ENCODE measurements at places on chromosomes 13 and 19.
A peak's percentile ranks its signal among the peaks of the same experiment; 100 is the strongest.

DNA sequence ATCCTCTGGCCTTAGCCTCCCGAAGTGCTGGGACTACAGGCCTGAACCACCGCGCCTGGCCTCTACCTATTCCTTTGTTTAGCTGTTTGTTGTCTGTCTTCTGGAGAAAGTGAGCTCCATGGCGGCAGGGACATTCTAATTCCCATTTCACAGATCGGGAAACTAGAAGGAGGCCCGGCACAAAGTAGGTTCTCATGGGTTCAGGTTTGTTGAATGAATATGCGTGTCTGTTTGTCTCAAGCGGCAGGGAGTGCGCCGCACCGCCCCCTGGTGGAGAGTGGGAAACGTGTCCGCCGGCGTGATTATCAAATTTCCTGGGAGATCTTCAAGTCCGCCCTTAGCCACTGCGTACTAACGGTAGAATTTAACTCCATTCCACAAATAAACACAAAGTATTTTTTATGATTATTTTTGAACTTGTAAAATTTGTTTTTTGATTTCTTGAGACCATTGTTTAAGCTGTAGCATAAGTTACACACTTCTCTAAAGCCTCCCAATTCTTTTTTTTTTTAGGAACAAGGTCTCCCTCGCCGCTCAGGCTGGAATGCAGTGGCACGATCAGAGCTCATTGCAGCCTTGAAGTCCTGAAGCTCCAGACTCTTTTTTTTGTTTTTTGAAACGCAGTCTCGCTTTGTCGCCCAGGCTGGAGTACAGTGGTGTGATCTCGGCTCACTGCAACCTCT is 8.9 kb upstream of the CCDC9 start:
- peak; percentile 44 for DNase-seq

GRCh38 chr13:25215253-25215575 is 43.1 kb upstream of the AMER2 start:
- no peak for DNase-seq

DNA sequence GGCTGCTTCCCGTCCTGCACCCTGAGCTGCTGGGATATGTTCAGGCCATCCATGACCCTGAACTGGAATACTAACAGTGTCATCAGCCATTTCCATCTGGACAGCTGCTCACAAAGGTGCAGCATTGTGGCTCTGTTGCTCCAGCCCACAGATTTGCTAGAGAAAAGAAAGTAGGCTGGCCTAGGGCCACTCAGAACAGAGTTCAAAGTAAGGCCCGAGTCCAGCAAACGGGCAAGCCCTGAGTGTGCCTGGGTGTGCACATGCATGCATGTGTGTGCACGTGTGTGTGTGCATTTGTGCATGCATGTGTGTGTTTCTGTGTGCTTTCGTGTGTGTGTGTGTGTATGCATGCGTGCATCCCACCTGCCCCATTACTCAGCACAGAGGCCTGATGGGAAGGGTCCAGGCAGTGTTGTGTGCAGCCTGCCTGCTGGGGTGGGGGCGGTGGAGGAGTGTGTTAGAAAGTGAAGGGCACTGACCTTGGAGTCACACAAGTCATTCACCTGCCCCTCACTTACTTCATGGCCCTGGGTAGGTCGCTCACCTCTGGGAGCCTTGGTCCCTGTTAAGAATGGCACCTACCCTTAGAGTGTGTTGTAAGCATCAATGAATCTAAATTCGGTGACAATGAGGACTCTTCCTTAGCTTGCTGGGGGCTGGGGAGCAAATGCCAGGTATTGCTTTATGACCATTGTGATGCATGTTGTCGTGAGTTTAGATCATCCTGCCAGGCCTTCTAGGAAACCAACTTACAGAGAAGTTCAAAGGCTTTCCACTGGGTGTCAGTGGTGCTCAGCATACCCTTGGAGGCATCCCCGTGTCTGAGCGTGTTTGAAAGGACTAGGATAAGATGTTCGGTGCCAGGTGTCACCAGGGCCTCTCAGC is 53.2 kb downstream of the GPR12 start:
- DNase-seq, result no peak

DNA sequence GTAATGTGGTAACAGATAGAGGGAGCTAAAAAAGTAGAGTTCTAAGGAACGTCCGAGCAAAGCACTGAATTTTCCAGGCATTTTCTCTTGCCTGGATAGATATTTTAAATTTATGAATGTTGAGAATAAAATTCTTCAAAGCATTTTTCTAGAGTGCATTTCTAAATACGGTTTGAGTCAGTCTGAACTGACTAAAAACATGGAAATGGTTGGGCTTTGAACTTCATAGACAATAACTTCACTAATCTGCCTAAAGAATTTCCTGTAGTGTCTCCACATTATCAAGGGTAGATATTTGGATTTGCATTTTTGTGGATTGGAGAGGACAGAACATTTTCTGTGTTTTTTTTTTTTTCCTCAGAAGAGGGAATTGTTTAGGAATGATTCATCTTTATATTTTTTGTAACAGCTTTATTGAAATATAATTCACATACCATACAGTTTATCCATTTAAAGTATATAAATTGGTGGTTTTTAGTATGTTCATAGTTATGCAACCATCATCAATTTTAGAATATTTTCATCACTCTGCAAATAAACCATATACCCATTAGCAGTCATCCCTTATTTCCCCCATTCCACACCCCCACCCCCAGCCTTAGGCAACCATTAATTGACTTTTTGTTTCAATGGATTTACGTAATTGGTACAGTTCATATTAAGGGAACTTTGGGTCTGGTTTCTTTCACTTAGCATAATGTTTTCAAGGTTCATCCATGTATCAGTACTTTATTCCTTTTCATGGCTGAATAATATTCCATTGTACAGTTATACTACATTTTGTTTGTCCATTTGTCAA is 20.7 kb downstream of the GARRE1 start:
- DNase-seq, result no peak

DNA sequence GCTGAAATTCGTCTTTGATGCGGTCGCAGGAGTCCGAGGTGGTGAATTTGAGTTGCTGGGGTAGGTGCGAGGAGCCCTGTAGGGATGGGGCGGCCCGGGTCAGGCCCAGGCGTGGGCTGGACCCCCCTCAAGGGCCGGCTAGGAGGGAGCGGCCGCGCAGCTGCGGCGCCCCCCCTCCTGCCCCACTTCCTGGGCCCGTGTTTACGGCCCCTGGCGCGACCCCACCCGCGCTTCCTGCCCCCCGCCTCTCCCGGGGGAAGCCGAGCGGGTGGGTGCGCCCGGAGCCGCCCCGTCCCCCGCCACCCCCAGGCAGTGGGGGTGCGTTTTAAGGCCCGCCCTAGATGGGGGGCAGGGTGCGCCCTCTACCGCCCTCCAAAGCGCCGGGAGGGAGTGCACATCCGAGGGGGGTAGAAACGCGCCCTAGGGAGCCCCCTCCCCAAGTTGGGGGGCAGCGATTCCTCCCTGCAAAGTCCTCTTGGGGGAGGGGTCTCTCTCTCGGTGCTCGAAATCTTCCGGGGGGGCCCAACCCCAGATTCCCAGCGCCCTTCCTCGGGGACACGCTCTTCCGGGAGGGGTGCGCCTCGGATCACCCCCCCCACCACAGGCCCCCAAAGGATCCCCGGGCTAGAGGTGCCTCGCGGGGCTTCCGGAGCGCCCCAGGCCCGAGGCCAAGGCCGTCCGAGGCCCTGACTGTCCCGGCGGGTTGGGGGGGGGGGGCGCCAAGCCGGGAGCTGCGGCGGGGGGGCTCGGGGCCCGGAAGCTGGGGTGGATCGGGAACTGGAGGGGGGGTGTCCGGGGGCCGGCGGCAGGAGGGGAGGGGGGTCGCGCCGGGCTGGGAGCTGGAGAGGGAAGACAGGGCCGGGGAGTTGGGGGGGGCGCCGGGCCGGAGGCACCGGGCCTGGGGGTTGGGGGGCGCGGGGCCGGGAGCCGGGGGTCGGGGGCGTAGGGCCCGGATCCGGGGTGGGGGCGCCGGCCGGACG is 823 bp downstream of the TLE5 start:
- DNase-seq, result no peak

DNA sequence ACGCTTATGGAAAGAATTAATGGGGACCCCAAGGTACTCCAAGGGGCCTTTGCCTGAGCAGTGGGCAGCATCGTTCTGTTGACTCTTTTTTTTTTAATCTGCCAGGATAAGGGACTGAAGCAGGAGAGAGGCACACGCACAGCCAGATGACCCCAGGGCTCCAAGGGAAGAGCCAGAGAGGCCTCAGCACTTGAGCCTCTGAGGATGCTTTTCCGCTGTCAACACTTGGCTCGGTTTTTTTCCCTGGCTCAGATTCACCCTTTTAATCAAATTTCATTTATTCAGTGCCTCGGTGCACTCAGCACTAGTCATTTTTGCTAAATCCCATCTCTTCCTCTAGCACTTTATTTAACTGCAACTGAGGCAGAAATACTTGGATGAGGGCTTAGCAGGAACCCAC is 226.3 kb downstream of the FGF9 start:
- DNase-seq, result no peak

GRCh38 chr19:17200408-17201079 is 14.6 kb upstream of the USE1 start:
- DNase-seq, result no peak

DNA sequence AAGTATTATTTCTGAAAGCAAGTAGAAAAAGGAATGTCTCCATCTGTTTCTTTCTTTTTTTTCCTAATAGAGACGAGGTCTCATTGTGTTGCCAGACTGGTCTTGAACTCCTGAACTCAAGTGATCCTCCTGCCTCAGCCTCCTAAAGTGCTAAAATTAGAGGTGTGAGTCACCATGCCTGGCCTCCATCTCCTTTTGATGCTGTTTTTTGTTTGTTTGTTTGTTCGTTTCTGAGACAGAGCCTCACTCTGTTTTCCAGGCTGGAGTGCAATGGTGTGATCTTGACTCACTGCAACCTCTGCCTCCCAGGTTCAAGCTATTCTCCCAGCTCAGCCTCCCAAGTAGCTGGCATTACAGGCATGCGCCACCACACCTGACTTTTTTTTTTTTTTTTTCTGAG is 14.5 kb upstream of the ABCC4 start:
- DNase-seq, result no peak

GRCh38 chr13:42333613-42334328 is 61.8 kb downstream of the AKAP11 start:
- DNase-seq, result peak; percentile 19

GRCh38 chr13:33686772-33687480 is 131.0 kb upstream of the RFC3 start:
- no peak for DNase-seq

GRCh38 chr13:33411312-33411711 is 125.8 kb upstream of the STARD13 start:
- DNase-seq, result no peak

DNA sequence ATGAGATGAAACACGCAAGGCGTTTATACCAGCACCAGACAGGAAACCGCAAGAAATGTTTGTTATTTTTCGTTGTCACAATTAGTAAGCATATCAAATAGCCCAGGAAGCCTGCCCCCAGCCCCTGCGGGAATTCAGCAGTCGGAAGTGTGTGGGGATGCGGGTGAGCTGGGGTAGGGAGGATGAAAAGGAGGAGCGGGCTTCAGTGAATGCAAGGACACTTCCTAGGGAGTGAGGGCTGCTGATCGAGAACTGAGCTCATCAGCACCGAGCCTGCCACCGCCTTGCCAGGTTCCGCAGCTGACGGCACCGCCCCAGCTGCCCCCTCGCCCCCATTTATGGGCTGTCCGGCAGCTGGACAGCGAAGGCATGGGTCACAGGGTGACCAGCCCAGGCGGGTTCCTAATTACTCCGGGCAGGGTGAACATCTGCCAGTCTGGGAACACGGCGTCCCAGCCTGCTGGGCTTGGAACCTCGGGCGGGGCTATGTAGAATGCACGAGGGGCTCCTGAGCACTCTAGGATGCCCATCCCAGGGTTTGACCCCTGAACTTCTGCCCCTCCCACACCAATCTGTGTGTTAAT is 1.6 kb upstream of the BEST2 start:
- no peak for DNase-seq

DNA sequence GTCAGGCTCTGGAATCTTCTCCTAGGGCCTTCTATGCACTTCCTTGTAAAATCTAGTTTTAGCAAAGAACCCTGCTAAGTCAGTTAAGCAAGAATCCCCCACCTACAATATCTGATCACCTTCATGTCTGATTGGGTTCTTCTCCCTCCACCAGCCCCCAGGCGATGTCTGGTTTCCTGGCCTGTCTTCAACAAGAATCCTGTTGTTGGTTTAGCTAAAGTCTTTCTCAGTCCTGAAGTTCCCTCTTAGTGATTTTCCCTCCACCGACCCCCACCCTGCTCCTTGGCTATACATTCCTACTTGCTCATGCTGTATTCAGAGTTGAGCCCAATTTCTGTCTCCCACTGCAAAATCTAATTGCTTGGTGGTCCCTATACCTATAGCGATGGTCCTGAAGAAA is 35.2 kb upstream of the SLC46A3 start:
- no peak for DNase-seq

DNA sequence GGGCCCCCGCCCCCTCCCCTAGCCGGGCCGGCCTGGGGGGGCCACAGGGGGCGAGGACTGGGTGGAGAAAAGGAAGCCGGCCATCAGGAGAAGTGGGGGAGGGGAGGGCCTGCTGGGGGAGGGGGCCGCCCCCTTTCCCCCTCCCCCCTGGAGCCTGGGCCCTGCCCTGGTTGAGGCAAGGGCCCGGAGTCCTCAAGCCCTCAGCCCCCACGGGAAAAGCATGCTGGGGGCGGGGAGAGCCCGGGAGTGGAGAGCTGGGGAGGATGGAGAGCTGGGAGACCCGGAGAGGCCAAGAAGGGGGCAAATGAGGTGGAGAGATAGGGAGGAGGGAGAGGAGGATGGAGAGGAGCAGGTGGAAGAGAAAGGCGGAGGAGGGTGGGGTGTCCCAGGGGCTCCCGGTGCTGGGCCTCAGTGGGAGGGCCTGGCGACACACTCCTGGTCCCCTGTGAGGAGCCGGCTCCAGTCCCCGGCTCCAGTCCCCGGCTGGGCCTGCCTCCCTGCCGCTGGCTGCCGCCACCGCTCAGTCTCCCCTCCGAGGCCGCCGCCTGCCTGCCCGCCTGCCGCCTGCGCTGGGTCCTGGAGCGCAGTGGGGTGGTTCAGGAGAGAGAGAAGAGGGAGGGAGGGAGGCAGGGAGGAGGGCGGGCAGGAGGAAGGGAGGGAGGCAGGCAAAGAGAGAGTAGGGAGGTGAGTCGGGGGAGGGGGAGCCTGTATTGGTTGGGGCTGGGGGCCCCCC is at the start of gene GRIK5:
Gene GRIK5 (minus strand): TSS at position 588 of the 733 bp plus-strand sequence. CDS start 4,436 bp downstream, outside the sequence.
- no peak for DNase-seq

DNA sequence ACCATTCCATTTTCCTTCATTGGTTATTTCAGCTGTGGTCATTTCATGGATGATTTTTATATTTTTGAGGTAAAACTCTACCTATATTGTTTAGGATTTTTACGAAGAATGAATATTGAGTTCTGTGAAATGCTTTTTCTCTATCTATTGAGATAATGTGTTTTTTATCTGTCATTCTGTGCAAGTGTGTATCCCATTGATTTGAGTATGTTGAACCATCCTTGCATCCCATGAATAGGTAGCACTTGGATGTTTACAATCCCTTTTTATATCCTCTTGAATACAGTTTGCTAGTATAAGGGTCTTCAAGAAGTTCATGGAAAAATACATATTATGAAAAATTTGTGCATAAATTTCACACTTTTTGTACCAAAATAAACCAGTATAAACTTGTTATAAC is 9.8 kb upstream of the ZNF525 start:
- DNase-seq, result no peak
